H9 (cell line): ENCODE measurements at places on chromosomes 1 and 21. TPM values are rescaled to one million over a fixed set of nuclear protein-coding genes. Genes with fewer than 3 reads are reported as not detected.

Gene OR2AK2
- not detected in 2 replicates for total RNA-seq

Gene NPR1
- 8.6 and 8.9 TPM in 2 replicates for total RNA-seq

Gene EVA1B
- total RNA-seq = 5.5 and 6.4 TPM in 2 replicates

Gene THEMIS2
- 17.2 and 18.7 TPM in 2 replicates for total RNA-seq

Gene GBP7
- not detected in 2 replicates for total RNA-seq

Gene NFASC
- total RNA-seq = 5.0 and 5.7 TPM in 2 replicates

Gene HSPA6
- total RNA-seq = not detected in 2 replicates

Gene FABP3
- total RNA-seq = 9.0 and 10.2 TPM in 2 replicates

Gene TMEM52
- total RNA-seq = 9.6 and 11.3 TPM in 2 replicates

Gene MAP1LC3C
- 3.5 and 3.6 TPM in 2 replicates for total RNA-seq

Gene KCNJ9
- total RNA-seq = 0.09 TPM in 2 replicates

Gene CA6
- total RNA-seq = not detected in 2 replicates

Gene OR14K1
- total RNA-seq = not detected in 2 replicates

Gene MTX1
- total RNA-seq = 43.6 and 45.0 TPM in 2 replicates

Gene CA14
- 42.0 and 43.2 TPM in 2 replicates for total RNA-seq

Gene OR2L3
- not detected in 2 replicates for total RNA-seq

Gene SPRR3
- not detected in 2 replicates for total RNA-seq

Gene SPRR2G
- not detected in 2 replicates for total RNA-seq
